ENCODE measurements at places on chromosomes 12 and 14.

DNA sequence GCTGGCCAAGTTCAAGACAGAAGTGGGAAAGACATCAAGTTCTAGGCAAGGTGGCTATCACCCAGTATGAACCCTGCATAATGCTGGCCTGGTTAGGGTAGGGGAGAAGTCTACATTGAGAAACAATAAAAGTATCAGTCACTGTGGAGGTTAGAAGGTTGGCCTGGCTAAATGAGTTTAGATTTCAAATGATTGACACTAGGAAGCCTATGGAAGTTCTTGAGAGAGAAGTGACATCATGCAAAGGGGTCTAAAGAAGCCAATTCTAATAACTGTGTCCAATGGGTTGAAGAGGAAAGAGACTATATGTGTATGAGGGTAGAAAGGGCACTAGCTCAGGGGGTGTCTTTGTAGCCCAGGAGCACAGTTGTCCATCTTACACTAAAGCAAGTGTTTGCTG is 98.5 kb upstream of the MBIP start:
- no peak for DNase-seq

GRCh38 chr14:64463195-64463594 is 2.1 kb upstream of the AKAP5 start:
- DNase-seq: no peak

DNA sequence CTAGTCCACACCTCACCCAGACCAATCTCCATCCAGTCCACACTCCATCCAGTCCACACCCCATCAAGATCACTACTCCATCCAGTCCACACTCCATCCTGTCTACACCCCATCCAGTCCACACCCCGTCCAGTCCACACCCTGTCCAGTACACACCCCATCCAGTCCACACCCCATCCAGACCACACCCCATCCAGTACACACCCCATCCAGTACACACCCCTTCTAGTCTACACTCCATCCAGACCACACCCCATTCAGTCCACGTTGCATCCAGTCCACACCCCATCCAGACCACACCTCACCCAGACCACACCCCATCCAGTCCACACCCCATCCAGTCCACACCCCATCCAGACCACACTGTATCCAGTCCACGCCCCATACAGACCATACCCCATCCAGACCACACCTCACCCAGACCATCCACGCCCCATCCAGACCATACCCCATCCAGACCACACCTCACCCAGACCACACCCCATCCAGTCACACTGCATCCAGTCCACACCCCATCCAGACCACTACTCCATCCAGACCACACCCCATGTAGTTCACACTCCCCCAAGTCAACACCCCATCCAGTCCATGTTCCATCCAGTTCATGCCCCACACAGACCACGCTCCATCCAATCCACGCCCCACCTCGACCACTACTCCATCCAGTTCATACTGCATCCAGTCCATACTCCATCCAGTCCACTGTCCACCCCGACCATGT is 116.6 kb upstream of the RTL1 start:
- no peak for DNase-seq

- DNase-seq: no peak
Observed at GRCh38 chr12:40820794-40821484, 128.7 kb downstream of the CNTN1 start.

DNA sequence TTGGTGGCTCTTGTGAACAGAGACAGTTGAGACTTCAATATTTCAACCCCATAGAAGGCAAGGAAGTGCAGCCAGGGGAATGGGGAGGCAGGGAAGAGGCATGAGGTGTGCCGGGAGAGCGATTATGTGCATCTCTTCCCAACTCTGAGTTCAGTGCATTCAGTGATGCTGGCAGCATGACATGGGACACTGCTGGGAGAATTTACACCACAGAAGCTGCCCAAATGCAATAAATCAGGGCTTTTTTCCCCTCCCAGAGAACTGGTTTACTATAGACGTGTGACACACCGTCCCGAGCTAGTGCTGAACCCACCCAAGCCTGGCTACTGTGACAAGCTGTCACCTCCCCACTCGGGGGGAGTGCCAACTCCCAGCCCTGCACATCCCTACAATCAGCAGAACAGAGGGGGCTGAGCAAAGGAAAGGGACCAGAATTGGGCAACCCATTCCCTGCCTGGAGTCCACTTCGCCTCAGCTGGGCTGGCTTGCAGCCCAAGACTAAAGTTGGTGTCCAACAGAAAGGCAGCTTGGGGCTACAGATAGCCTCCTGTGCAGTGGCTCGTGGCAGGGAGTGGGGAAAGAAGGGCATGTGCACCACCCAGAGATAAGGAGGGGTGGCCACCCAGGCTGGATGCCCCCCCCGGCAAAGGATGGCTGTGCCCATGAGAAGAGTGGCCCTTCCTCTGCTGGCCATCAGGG is 16.7 kb downstream of the AHSA1 start:
- DNase-seq: no peak

DNA sequence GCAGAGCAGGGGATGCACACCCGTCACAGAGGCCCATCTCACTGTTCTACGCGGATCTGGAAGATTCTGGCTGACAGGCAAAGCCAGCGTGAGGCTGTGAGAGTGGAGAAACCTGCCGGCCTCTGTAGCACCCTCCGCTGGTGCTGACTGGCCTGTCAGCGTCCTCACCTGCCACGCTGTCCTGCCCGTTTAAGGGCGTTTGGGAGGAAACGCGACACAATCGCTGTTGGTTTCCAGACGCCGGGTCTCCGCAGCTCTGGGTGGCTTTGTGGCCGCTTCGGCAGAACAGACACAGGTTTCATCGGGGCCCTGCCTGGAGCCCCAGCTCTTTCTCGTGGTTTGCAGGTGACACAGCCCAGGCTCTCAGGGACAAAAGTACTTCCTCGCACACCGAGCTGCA is 70.6 kb downstream of the NOC4L start:
- DNase-seq: no peak

DNA sequence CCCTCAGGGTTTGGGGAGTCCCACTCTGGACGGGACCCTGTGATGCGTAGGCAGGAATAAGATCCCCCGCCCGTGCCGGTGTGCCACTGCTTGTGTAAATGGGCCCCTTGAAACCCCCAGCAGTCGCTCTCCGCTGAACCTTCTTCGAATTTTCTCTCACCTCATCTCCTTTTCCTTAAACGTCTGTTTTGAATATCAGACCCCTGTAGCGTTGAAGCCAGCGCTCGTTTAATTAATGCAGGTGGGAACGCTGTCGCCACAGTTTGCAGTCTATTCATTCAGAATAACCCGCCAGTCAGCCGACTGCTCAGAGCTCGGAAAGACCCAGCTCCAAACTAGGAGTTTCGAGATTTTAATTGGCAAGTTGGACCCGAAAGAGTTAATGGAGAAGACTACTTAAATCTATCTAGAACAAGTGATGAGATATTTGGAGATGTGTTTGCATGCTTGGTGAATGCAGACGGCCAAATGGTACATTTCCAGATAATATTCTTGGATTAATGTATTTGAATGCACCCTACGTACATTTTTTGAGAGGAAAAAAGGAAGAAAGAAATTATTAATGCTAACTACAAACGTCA is 739 bp upstream of the PPP2R5E start:
- DNase-seq: peak; percentile 19

DNA sequence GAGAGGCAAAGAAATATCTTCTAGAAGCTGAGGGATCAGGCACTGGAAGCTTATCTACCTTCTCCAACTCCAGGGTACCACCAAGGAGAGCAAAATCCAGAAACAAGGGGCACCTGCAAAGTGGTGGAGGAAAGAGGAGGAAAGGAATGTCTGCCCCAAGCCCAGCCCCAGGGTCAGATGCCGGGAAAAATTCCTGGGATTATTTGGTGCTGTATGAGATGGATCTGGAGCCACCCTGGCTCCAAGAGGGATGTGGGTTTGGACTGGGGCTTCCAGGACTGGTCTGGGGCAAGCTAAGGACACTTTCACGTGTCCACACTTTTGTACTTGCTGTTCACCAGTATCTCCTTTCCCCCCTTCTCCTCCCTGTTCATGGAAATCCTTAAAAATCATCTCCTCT is 69.8 kb downstream of the DPF3 start:
- no peak for DNase-seq

Data from left kidney (tissue), 8 donors.